AG10803 (cell line): ENCODE measurements at places on chromosomes 7 and 10.

GRCh38 chr10:109405338-109405737, 518.0 kb downstream of the XPNPEP1 start:
- DNase-seq, result no peak

DNA sequence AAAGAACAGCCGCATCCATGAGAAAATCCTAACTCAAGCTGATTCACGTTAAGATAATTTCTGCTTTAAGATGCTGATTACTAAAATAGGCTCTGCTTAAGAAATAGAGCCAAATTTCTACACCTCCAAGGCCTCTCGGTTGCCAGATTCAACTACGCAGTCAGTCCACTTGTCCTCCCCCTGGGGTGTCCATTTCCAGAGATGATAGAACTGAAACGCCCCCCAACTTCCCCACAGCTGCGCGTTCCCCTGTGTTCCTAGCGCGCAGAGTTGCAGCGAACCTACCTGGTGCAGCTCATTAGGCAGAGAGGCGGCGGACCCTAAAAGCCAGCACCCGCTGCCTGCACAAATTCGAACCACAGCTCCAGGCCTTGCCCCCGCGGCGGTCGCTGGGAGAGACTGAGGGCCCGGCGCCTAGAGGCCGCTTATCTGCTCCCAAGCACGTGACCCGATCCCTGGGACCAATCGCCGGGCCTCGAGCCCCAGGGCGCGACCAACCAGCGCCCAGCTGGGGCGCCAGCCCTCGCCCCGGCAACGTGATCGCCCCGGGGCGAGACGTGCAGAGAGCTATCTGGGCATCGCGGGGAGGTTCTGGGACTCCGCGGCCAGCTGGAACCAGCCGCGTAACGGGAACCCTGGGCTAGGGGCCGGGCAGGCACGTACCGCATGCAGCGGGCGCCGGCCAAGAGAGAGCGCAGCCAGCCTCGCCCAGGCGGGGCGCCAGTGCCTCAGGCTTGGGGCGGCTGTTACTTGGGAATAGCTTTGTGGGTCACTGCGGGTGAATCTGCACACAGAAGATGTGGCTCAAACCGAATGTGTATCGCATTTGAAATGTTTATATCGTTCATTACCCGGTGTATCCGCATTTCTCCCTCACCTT, at the start of gene PPP1R3C:
PPP1R3C (minus strand) TSS at position 401 of the 880 bp plus-strand sequence; CDS start at position 299, 102 bp downstream.
- peak; percentile 96 for DNase-seq

DNA sequence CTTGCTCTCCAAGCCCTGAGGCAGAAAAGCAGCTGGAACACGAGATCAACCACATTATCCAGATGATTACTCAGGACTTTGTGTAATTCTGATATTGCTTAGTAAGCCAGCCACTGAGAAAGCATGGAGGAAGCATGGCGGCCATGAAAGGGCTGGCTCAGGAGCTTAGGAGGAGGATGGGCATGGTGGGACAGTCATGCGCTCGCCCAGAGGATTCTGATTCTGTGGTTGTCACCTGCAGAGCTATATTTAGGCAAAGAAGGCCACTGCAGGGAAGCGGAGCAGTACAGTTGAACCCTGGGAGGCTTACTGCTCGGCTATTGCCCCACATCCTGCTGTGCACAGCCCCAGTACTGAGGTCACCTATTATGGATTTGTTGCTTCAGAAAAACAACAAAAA, 128.8 kb upstream of the DNAJB12 start:
- DNase-seq, result peak; percentile 3

- no peak for DNase-seq
These were observed 141.8 kb downstream of the DIP2C start for GRCh38 chr10:547591-548081.

DNA sequence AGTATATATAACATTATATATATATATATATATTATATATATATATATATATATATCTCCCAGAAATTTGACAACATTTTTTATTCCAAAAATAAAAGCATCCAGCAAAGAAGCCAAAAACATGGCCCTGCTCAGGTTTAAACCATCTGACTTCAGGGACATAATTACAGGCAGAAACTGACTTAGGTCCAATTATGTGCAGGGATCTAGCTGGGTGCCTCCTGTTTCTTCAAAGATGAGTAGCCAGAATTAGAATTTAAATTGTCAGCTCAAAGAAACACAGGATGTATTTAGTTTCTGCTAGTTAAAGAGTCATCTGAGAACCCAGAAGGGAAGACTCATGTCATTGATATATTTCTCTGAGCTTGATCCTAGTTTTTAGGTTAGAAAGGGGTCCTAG, 656.4 kb upstream of the TEX47 start:
- no peak for DNase-seq

DNA sequence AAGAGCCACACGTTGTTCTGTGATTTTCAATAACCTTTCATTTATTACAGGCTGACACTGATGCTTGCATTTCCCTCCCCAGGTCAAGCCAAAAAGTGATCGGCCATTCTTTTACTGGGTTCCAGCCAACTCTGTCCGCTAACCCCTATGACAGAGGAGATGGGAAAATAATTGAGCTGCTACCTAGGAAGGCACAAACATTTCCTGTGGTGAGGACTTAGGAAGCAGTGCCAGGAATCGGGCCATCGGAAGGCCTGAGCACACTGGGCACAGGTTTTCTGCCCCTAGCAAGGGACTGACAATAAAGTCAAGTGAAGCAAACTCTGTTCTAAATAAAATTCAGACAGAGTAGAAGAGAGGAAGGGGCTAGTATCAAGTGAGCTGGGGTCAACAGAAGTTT, 313.0 kb upstream of the AOAH start:
- DNase-seq, result no peak

DNA sequence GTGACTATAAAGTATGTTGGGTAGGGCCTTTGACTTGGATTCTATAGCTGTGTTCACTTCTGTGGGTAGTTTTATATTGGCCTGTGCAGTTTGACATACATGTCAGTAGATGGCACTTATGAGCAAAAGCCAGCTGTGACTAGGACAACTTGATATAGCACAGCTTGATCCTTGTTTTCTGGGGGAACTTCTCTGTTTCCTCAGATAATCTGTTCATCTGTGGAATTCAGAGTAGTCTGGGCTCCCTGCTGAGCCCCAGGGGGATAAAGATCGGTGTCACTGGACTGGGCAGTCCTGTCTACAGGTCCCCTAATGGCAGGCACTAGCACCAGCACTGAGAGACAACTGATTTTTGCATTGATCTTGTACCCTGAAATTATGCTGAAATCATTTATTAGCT, 25.4 kb downstream of the CYP2C9 start:
- DNase-seq, result peak; percentile 20

GRCh38 chr10:4707221-4707620, 118.8 kb upstream of the AKR1E2 start:
- DNase-seq, result no peak

DNA sequence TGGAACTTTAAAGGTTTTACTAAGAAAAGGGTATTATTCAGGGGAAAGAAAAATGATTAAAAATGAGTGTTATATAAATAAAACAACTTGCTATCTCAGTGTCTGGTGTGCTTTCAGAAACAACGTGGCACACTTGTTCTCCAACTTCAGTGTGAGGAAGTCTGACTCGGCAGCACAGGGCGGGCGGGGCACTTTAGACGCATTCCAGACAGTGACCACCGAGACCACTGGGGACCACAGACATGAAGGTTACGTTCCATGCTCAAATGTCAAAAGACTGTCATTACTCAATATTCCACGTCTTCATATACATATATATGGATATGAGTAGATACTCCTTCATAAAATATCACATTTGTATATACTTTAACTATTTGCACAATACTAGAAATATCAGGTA, 87.0 kb downstream of the LARP4B start:
- peak; percentile 73 for DNase-seq

- no peak for DNase-seq
These were observed 25.6 kb downstream of the TM9SF3 start for GRCh38 chr10:96560966-96561887.

- DNase-seq, result peak; percentile 87
These were observed 5.3 kb upstream of the TMEM139 start for GRCh38 chr7:143279186-143280098.

- DNase-seq, result peak; percentile 74
These were observed 122.2 kb downstream of the TWIST1 start for GRCh38 chr7:18995270-18995671.
